ENCODE measurements at places on chromosomes 6 and 20. TPM values are rescaled to one million over a fixed set of nuclear protein-coding genes. Genes with fewer than 3 reads are reported as not detected.

DNA sequence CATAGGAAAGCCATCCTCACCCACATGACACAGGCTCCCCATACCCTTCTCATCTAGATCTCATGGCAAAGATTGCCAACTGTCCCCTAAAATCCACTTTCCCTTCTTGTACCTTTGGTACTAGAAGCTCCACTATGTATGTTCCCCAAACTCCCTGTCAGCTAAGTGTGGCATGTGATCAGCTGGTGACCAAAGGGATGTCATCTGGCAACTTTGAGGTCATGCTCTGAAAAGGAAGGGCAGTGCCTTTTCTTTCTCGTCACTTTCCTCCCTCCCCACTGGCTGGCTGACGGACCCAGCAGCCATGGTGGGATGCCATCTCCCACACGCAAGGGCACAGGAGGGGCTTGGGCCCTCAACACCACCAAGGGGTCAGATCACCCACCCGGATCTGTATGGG lies 23.8 kb upstream of the TAF8 start:
- no peak for DNase-seq

DNA sequence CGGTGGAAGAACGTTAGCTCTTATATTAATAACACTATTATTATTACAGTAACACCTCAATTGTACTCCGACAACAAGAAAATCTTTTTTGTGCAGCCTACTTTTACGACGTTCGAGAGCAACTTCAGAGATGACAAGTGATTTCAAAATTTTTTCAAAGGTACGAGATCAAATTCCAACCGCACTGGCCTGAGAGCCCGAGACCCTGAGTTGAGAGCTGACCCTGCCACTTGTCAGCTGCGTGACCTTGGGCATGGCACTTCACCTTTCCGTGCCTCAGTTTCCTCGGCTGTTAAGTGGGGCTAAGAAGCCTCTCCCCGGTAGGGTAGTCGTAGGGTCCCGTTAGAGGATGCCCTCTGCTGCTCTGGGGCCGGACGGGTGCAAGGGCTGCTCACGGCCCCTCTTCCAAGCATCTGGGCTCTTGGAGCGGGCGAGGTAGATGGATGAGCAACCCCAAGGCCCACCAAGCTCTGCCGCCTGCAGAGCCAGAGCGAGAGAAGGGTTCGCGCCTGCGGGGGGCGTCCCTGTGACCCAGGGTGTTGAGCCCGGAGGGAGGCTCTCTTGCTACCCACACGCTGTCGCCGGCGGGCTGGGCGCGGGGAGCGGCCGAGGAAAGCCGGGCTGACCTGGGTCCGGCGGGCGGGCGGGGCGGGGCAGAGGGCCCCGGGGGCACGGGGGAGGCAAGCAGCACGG lies 510 bp downstream of the NDRG3 start:
- DNase-seq, result no peak

DNA sequence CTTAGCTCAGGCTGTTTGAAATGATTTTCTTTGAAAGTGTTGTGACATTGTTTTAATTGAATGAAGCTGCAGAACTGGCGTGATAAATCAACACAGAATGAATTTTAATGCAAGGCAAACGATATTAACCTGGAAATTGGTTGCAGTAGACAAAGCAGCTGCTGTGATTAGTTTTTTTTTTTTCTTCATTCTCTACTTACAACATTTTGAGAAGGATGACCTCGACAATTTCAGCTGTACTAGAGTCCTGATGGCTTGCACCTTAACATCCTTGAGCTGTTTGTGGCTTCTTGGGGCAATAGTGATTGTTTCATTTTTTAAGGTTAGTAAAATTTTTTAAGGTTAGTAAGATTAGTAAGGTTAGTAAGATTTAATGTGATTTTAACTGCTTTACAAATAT lies 54.2 kb downstream of the QKI start:
- no peak for DNase-seq

DNA sequence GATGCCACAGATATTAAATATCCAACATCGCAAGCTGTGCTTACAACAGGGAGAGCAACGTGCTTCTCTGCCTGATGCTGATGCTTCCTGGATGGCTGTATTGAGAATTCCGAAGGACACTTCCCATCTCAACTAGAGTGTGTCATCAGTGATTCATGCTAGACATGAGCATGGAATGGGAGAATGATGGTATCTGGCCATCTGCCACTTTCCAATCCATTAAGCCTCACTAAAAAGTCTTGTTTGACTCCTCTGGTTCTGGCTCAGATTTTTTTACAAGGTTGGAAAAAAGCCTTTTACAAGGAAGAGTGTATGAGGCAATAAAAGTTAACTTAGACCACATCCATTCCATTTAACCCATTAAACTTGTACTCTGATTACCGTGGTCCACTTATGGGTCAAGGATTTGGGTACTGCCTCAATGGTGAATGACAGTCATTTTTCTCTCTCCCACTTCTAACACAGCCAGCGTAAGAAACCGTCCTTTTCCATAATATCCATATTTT lies 265.3 kb downstream of the UST start:
- peak; percentile 100 for DNase-seq

Gene ASXL1
- polyA plus RNA-seq, result 40.8 TPM

- DNase-seq, result no peak
Observed at GRCh38 chr6:57137350-57137749, 34.8 kb upstream of the BAG2 start.

DNA sequence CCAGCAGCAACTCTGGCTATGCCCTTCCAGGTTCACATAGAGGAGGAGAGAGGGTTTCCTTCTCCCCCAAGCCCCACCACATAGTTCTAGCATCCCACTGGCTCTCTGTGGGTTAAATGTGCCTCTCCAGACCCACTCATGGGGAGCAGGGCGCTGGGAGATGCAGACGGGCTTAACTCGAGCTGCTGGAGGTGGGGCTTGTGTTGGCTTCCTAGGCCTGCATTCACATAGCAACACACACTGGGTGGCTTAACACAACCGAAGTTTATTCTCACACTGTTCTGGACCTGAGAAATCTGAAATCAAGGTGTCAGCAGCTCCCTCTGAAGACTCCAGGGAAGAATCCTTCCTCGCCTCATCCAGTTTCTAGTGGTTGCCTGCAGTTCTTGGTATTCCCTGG lies 33.6 kb downstream of the SLC2A10 start:
- no peak for DNase-seq

Gene RXRB
- polyA plus RNA-seq, result 67.9 TPM

- DNase-seq, result no peak
Observed at GRCh38 chr6:110517601-110518281, 41.3 kb upstream of the SLC22A16 start.

DNA sequence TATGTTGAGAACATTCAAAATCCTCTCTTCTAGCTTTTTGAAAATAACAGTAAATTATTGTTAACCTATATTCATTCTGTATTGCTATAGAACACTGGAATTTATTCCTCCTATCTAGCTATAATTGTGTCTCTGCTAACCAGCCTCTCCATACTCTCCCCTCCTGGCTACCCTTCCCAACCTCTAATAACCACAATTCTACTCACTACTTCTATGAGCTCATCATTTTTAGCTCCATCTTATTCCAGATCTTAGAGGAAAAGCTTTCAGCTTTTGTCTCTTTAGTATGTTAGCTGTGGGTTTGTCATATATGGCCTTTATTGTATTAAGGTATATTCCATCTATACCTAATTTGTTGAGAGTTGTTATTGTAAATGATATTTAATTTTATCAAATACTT lies 108.8 kb downstream of the AIG1 start:
- no peak for DNase-seq

GRCh38 chr6:151180330-151181048 lies 59.3 kb upstream of the AKAP12 start:
- DNase-seq, result no peak

DNA sequence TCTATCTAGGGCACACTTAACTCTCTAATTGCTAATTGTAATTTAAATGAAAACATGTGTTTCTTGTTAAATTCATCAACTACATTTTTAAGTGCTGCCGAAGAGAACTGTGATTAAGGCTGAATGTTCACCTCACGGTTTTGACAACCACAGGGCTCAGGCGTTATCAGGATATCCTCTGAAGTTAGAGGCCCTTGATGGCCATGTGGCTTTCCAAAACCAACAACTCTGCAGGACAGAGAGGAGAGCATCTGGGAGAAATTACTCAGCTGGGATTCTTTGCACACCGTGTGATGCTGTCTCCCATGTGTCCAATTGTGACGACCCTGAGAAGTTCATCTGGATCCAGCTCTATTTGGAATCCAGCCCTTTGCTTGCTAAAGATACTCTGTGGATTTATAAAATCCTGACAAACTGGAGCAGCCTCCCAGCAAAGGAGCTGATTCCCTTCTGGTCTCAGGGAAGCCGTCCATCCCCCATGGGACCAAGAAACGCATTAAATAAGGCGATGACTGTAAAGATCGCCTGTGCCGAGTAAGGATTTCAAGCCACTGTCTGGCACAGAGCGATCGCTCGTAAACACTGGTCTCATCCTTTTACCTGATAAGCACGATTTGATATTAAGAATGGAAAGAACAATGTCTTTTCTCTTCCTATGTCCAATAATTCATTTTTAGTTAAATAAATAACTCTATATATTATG lies 401.1 kb downstream of the CD83 start:
- no peak for DNase-seq

- DNase-seq, result no peak
Observed at GRCh38 chr20:17935186-17935585, 33.4 kb downstream of the SNX5 start.
